ENCODE measurements at places on chromosomes 16 and 17.

DNA sequence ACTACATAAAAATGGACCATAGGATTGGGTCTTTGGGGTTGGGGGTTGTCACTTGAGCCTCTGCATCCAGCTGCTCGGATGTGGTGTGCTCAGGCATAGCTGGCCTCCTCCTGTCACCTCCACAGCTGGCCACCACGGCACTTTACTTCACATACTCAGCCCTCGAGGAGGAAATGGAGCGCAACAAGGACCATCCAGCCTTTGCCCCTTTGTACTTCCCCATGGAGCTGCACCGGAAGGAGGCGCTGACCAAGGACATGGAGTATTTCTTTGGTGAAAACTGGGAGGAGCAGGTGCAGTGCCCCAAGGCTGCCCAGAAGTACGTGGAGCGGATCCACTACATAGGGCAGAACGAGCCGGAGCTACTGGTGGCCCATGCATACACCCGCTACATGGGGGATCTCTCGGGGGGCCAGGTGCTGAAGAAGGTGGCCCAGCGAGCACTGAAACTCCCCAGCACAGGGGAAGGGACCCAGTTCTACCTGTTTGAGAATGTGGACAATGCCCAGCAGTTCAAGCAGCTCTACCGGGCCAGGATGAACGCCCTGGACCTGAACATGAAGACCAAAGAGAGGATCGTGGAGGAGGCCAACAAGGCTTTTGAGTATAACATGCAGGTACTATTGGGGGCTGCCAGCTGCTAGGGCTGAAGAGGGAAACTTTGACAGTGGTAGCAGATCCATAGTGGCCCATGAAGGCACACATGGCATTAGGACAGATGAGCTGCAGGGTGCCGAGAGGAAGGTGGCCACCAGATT is 30.8 kb downstream of the CDIP1 start:
- DNase-seq, result no peak

DNA sequence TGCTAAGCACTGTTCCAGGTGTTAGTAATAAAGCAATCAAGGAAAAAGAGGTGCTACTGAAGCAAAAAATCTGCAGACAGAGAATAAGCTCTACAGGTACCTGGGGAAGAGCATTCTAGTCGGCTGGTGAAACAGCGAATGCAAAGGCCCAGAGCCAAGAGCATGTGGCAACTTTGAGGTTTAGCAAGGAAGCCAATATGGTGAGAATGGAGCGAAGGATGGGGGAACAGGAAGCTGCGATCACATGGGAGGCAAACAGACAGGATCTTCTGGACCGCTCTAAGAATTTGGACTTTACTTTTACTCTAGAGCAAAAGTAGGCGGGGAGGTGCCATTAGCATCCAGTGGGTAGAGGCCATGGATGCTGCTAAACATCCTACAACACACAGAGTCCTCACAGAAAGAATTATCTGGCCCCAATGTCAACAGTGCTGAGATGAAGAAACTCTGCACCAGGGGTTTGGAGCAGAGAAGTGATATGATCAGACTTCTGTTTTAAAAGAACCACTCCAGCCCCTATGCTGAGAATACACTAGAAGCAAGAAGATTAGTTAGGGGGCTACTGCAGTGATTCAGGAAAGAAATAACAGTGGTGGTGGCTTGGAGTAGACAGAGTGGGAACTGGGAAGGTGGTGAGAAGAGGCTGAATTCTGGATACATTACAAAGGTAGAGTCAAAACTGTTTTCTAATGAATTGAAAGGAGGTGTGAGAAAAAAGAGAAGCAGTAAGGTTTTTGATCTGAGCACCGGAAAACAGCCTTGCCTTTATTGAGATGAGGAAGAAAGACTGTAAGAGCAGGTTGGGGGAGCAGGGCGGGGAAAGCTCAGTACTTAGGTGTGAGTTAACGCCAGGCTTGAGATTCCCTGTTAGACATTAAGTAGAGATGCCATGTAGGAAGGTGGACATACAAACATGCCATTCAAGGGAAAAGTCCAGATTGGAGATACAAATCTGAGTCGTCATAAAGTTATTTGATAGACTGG is 11.0 kb downstream of the EFTUD2 start:
- DNase-seq, result no peak

- no peak for DNase-seq
Observed at GRCh38 chr17:72531729-72532128, 410.9 kb downstream of the SOX9 start.

- DNase-seq, result no peak
Observed at GRCh38 chr16:89859615-89860007, 13.8 kb upstream of the TCF25 start.

DNA sequence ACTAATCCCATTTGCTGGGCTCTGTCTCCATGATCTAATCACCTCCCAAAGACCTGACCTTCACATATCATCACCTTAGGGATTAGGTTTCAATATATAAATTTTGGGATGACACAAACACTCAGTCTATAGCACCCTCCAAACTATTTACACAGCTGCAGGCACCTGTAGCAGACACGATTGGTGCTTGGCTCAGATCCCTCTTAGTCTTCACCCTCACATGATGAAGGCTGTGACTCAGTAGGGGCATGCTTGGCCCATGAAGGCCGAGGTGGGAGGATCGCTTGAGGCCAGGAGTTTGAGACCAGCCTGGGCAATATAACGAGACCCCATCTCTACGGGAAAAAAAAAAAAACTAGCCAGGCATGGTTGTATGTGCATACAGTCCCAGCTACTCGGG is 73.5 kb downstream of the HS3ST2 start:
- no peak for DNase-seq

DNA sequence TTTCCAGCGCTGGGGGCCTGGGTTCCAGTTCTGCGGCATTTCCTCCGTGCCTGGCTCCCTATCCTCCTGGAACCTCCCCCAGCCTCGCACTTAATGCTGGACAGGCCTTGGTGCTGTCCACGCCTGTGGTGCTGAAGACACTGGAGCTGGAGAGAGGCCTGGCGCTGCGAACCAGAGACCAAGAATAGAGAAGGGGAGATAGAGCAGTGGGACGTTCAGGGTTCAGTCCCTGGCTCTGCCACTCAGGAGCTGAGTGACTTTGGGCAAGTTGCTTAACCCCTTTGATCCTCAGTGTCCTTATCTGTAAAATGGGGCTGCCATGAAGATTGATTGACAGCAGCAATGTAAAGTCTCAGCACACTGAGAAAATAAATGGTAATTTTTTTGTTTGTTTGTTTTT is 11.9 kb downstream of the SBK1 start:
- no peak for DNase-seq

- DNase-seq, result no peak
Observed at GRCh38 chr16:9612267-9612666, 520.8 kb downstream of the HAPSTR1 start.

DNA sequence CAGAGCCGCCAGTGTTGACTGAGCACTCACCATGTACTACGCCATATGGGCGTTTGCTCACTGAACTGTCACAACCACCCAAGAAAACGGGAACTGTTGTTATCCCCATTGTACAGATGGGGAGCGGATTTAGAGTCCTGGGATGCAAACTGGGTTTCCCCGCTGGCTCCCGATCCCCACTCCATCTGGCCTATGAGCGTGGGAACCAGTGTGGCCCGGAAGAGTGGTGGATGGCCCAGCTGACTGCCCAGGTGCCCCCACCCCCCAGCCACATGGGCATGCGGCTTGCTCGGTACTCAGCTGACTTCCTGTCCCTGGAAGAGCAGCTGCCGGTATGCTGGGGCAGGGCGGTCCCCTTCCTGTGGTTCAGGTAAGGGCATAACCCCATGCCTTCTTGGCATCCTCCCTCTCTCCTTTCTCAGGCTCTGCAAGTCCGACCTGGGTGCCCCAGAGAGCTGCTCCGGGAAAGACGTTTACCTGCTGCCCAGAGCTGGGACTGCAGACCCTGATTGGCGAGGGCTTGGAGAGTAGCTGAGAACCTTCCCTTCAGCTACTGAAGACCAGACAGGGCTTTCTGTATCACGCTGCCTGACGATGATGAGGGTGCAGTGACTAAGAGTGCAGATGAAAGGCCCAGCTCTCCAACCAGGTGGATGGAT is 16.2 kb downstream of the SOCS3 start:
- no peak for DNase-seq

- DNase-seq, result peak; percentile 45
Observed at GRCh38 chr17:76397687-76398522, 13.5 kb downstream of the SPHK1 start.

GRCh38 chr17:64778240-64779097 is 116.4 kb upstream of the SMURF2 start:
- no peak for DNase-seq
